Spinal cord (tissue), 10 donors: ENCODE measurements at places on chromosomes 6 and 20.
A peak's percentile ranks its signal among the peaks of the same experiment; 100 is the strongest.

DNA sequence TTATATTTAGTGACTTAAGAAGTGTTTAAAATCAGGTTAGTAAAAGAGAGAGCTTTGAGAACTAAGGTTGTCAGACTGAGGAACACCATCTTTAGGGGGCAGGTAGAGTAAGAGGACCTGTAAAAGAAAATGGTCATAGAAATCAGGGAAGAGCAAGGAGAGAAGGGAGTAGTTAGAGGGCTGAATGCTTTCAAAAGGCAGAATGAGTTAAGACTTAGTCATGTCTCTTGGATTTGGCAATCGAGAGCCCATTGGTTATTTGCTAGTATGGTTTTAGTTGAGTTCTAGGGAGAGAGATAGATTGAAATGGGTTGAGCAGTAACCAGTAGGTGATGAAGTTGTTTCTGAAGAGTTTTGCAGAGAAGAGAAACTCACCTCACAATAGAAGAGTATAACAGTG is 51.1 kb downstream of the RALGAPB start:
- no peak for DNase-seq

GRCh38 chr6:162217058-162217457 is 510.5 kb downstream of the PRKN start:
- no peak for DNase-seq

GRCh38 chr20:51995551-51995951 is 193.2 kb upstream of the SALL4 start:
- DNase-seq: no peak

- no peak for DNase-seq
Measured at GRCh38 chr6:35092362-35093117, 48.6 kb downstream of the TCP11 start.

- no peak for DNase-seq
Measured at GRCh38 chr6:1605004-1605892, 4.5 kb upstream of the FOXC1 start.

- DNase-seq: no peak
Measured at GRCh38 chr6:168794491-168794890, 353.5 kb downstream of the SMOC2 start.

DNA sequence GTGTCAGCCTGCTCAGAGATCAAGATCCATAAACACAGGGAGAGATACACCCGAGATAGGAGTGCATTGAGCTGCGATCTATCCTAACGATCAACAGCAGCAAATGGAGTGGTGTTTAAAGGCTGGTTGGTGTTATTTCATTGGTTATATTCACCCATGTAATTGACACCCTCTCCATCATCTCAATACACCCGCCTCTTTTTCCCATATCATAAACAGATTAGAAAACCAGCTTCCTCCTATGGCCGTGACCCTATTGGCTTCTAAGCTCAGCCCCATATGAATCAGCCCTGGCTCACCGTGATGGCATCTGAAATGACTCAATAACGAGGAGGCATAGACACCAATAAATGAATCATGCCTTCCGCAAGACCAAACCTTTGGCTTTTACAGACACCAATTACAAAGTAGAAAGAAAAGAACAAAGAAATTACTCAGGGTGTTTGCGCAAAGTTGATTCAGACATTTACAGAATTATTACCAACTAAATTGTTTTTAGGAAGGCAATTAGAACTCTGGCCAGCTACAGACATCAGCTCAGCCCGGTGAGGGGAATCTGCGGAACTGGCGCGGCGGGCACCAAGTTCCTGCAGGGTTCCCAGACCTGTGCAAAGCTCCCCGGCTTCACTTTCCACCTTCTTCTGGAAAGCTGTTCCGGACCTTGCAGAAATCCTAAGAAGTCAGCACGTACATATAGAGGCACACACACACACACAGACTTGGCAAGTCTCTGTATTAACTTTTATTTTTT is 11.5 kb downstream of the PMEPA1 start:
- DNase-seq: no peak

DNA sequence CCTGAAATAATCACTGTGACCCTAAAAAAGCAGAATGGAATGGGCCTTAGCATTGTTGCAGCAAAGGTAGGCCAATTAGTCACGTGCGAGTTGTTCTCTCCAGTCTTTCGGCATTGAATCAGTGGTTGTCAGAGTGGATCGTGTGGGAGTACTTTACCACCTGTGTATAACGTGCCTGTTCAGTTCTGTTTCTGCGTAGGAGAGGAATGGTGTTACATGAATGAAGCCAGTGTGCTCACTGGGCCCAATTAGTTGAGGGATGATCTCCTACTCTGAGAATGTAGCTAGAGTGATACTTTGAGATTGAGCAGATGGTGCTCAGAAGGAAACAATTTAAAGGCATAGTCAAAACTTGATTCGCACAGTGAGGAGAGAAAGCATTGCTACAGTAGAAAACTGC is 72.4 kb upstream of the KIF25 start:
- DNase-seq: no peak

GRCh38 chr6:103379272-103379671 is 1480.4 kb downstream of the HACE1 start:
- DNase-seq: no peak

DNA sequence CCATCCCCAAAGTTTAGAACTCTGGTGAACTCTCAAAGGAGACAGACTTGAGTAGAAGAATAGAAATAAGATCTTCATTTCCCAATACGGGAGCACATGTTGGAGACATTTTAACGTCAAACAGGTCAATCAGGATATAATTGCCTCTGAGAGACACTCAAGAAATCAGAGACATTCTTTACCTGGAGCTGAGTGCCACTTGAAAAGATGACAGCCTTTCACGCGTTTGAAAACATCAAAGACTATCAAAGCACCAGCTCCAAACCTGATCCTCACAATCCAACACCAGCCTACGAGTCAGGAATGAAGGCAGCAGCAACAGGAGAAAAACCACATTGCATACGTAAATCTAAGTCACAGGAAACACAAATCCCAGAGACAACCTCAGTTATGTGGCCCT is 571.5 kb upstream of the CDH4 start:
- DNase-seq: no peak

DNA sequence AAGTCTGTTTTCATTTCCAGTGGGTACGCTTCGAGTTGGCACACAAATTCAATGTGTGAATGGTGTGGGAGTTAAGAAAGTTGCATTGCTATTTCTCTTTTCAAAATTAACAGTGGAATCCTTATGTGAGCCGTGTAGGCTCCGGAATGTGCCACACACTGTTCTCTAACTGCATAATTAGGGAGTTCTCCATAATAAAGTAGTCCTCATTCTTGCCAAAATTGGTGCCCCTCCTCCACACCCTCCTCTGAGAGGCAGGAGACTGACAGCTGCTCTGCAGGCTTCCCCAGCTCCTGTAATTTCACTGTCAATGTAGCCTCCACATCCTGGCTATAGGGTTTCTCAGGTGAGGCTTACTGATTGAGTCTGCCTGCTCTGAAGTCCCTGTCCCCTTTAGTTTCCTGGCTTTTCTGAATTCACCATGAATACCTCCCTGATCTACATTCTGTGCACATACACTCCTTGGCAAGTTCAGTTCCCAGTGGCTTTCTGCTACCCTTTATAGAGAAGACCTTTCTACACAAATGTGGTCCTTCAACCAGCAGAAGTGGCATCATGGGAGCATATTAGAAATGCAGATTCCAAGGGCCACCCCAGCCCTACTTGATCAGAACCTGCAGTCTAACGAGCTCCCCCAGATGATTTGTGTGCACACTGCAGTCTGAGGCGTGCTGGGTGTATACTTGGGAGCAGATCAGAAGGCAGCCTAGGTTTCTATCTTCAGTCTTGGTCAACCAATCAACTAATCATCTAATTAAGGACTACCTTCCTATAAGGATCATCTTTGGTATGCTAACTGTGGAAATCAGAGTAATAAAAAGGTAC is 19.9 kb upstream of the CCN6 start:
- peak; percentile 82 for DNase-seq

GRCh38 chr20:4225745-4226144 is 210.4 kb upstream of the RNF24 start:
- DNase-seq: no peak

GRCh38 chr6:15305496-15305895 is 59.6 kb downstream of the JARID2 start:
- DNase-seq: no peak

- DNase-seq: no peak
Measured at GRCh38 chr20:50388733-50389437, 121.3 kb upstream of the PTPN1 start.

GRCh38 chr6:96086745-96087144 is 71.0 kb downstream of the FUT9 start:
- DNase-seq: no peak

DNA sequence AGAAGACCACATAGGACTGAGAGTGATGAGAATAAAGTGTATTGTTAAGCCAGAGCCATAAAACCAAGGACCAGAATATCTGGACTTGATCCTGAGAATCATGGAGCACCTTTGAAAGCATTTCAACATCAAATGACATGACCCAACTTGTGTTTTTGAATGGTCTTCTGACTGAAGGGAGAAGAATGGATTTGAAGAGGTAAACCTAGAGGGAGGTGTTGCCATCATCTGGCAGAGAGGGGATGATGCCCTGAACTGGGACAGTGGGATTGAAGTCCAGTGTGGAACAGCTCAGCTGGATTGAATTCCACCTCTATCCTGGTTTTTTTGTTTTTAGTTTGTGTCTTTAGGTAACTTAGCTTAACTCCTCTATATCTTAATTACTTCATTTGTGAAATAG is 570.0 kb downstream of the TBC1D32 start:
- no peak for DNase-seq

DNA sequence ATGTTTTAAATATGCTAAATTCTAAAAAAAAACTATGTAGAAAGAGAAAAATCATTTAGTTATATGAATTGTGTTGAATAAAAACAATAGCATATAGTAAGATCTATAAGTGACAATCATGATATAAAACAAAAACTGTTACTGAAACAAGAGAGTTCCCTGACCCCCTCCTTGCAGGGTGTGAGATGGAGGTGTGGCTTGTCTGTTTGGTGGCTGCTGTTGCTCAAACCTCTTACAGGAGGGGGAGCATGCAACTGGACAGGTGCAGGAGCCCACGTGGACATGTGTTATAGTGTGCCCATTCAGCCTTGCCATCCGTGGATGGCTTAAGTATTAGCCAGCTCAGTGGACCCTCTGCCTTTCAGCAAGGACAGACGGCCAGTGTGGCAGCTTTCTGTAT is 206.7 kb downstream of the MOXD1 start:
- no peak for DNase-seq

GRCh38 chr6:125293587-125293986 is 8.2 kb downstream of the HDDC2 start:
- DNase-seq: no peak

GRCh38 chr6:168217880-168218537 is 101.6 kb downstream of the DACT2 start:
- DNase-seq: no peak

DNA sequence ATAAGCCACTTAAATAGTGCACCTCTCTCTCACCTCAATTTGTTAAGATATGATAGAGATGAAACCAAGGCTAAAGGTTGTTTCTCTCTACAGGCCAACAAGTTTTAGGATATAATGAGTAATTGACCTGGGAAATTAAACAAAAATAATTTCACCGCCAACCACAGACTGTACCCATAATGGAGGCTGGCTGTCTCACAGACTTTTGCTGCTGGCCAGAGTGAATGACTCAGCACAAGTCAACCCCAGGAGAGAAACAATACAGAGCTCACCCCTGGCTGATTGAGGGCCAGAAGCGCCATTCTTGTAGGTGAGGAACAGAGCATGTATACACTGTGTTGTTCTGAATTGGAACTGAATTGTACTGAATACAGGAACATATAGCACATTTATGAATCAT is 99.9 kb downstream of the CAP2 start:
- no peak for DNase-seq

- DNase-seq: no peak
Measured at GRCh38 chr20:10501402-10501801, 66.3 kb downstream of the SLX4IP start.

GRCh38 chr6:23890543-23891227 is 235.3 kb upstream of the NRSN1 start:
- no peak for DNase-seq

DNA sequence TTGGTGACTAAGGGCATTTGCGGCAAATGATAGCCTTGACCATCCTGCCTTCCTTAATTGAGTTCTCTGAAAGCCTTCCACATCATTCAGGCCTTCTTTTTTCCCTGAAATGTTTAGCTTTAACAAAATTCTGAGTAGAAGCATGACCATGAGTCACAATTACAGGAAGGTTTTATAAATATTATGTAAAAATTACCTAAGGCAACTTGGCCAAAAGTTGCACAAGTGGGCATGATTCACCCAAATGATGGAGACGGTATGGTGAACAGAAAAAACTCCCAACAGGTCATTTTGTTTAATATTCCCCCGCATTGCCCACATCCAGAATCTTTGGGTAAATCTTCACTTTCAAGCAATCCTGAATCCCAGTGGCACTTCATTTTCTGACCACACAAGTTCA is 37.0 kb downstream of the MC3R start:
- no peak for DNase-seq

- no peak for DNase-seq
Measured at GRCh38 chr6:22057962-22058361, 238.9 kb downstream of the PRL start.

DNA sequence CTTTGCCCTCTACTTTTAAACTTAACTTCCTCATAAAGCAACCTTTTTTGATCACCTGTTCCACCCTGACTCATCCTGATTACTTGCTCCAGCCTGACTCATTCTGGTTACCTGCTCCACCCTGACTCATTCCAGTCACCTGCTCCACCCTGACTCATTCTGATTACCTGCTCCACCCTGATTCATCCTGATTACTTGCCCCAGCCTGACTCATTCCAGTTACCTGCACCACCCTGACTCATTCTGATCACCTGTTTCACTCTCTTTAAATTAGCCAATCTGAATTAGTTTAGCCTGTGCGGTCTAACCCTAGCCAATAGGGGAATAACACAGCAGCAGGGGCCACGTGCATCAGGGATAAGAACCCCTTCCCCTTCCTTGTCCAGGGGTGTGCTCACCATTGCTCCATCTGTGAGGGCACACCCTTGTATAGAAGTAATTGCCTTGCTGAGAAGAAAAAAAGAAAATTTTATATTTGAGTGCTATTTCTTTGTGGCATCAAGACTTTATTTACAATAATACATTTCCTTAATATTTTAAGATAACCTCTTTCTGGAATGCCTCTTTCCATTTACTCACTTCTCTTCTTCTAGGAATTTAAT is 17.9 kb downstream of the HLA-G start:
- no peak for DNase-seq

- DNase-seq: no peak
Measured at GRCh38 chr6:62103186-62103859, 182.7 kb downstream of the KHDRBS2 start.

- no peak for DNase-seq
Measured at GRCh38 chr6:26057899-26058298, 29.3 kb upstream of the HFE start.

GRCh38 chr6:145213614-145214013 is 521.7 kb downstream of the EPM2A start:
- DNase-seq: no peak

- no peak for DNase-seq
Measured at GRCh38 chr6:110654096-110654820, 161.0 kb downstream of the CDK19 start.

DNA sequence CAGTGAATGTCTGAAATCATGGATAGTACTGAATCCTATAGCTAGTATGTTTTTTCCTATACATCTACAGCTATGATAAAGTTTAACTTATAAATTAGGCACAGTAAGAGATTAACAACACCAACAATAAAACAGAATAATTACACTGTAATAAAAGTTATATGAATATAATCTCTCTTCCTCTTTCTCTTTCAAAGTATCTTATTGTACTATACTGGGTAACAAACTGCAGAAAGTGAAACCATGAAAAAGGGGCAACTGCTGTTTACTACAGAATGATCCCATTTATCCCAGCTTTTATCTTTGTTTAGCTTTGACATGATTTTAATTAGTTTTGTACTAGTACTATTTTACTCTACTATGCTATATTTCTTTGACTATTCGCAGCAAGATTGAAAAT is 25.8 kb downstream of the ESF1 start:
- DNase-seq: no peak
